Stimulated activated CD4-positive, alpha-beta T cell treated with anti-CD3 and anti-CD28 coated beads, Interleukin-4, amount 100 ng/mL, for 24 hours (primary cell): ENCODE measurements at places on chromosomes 2 and 18.

- DNase-seq, result no peak
Measured at GRCh38 chr2:169258045-169258601, 104.2 kb downstream of the LRP2 start.

- no peak for DNase-seq
Measured at GRCh38 chr2:40466332-40466906, 14.5 kb upstream of the SLC8A1 start.

GRCh38 chr2:96181529-96181928, 27.1 kb downstream of the STARD7 start:
- no peak for DNase-seq

- DNase-seq, result no peak
Measured at GRCh38 chr18:7609617-7610016, 42.5 kb downstream of the PTPRM start.

DNA sequence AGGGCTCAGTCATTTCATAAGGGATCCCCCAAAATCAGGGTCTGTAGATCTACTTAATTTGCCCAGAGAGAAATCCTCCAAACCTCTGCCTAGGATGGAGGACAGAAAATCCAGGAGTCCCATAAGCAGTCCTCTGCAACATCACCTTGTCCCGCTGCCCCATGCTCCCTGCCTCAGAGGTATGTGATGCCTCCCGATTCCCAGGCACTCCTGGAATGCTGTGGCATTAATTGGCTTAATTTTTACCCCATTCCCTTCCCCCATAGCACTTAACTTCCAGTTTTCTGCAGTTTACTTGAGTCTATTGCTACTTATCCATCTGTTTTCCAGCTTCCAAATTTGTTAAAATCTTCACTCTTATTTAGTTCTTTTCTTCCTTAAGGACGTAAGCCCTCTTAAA, 91.6 kb upstream of the TSPYL6 start:
- no peak for DNase-seq

DNA sequence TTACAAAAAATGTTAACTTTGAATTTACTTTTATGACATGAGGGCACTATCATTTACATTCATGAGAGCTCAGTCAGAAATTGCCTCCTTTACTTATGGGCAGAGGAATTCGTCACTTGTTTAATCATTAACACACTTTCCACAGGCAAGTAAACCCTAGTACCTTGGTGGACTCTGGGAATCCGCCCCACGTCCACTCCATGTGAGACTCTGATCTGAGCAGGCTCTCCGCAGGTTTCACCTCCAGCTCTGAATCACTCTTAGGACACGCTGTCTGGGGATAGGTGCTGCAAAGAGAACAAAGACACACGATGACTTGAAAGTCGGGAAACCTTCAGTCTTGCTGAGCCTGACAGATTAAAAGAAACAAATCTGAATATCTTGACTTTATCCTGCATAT, 73.6 kb downstream of the LPIN2 start:
- no peak for DNase-seq

DNA sequence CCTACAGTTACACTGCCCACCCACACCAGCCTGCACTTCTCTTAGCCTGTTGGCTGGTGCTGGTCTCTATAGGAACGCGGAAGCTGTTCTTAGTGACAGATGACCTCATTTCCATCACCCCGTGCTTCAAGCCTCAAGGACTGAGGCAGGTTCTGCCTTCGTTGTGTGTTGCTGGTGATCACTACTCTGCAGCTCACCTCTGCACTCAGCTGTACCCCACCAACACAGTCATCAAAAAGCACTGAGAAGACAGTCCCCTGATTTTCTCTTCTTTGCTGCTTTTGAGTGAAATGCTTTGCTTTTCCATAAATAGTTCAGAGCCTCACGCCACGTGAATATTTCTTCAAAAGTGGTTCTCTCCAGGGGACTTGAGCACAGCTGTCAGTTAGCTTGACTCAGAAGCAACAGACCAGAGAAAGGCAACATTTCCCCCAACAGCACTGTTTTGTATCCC, 225.7 kb upstream of the CCDC150 start:
- DNase-seq, result no peak

GRCh38 chr2:183993052-183993451, 605.3 kb upstream of the ZNF804A start:
- DNase-seq, result no peak

DNA sequence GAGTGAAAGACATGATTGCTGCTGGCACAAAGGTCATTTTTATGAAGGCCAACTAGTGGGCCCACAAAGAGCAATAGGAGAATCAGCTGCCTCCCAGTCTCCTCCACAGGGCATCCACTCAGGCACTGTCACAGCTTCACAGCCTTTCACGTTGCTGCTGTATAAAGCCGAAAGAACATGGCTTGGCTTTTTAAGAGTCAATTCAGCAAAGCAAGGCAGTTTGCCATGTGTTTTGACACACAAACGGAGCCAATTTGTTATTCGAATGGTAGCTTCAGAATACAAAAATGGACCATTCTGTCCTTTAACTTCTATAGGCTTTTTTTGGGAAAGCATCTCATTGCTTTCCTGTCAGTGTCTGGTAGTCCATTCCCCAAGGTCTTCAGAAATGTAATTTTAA, 283.4 kb upstream of the PARD3B start:
- no peak for DNase-seq

DNA sequence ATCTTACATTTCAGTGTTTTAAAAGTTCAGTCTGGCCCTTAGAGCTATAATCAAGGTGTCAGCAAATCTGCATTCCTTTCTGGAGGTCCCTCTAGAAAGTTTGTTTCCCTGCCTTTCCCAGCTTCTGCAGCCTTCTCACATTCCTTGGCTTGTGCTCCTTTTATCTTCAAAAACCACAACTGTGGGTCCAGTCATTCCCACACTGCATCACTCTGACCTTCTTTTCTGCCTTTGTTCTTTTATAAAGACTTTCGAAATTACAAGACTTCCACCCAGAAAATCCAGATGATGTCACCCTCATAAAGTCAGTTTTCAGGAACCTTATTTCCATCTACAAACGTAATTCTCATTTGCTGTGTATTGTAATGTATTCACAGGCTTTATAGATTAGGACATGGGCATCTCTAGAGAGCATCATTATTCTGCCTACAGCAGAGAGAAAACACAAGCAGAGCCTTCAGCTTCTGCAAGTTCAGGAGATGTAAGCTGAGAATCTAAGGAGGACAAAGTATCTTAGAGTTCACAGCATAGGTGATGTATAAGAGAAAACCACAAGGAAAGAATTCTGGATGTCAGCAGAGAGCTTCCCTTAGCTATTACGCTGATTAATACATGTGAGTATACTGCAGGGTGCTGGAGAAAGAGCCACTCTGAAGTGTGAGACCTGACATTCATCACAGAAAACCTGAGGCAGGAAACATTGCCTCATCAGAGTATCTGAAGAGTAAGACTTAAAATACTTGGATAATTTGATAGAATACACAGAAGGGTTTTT, 1100.2 kb downstream of the CBLN2 start:
- DNase-seq, result no peak

- no peak for DNase-seq
Measured at GRCh38 chr18:23260926-23261590, 125.8 kb downstream of the CABLES1 start.

GRCh38 chr2:64112016-64112415, 32.2 kb downstream of the PELI1 start:
- DNase-seq, result no peak

DNA sequence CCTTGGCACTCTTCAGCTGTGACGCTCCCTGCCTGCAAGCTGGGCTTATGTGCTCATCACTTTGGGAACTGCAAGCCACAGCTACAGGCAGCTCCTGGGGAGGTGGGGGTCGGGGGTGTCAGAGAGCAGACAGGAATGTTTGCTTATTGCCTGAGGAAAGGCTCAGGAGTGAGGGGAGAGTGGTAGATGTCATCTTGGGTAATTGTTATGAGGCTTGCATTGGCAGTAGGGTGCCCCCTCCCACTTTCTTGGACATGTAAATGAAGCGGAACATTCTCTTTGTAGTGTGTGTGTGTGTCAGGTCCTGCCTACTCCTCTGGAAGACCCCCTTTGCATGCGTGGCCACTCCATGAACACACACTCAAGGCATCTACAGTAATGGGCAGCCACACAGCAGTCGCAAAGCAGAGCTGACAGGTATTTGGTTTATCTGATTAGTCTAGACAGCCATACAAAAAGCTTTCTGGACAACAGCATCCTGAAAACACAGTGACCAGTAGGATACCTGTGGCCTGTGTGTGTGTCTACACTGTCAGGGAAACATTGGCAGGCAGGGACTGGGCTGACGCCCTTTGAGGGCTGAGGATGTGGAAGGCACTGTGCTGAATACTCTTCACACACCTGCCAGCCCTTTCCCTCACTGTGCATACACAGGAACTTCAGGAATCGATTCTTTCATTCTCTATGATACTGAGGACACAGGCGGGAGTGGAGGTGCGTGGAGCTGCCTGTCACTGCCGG, 17.1 kb upstream of the MC2R start:
- no peak for DNase-seq

GRCh38 chr2:102522162-102522561, 49.1 kb downstream of the SLC9A4 start:
- DNase-seq, result no peak

DNA sequence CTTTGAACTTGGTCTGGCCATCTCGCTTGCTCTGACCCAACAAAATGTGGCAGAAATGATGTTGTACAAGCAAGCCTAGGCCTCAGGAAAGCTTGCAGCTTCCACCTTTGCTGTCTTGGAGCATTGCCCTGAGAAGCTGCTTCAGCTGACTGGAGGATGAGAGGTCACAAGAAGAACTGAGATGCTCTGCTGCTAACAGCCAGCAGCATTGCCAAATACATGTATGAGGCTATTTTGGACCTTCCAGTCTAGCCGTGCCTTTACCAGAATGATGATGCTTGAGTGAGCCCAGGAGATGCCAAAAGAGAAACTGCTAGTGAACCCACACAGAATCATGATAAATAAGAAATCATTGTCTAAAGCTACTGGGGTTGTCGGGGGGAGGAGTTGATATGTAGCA, 13.2 kb upstream of the ITGAV start:
- no peak for DNase-seq

GRCh38 chr2:188235364-188235763, 56.3 kb upstream of the GULP1 start:
- no peak for DNase-seq

GRCh38 chr18:4125627-4126230, 329.4 kb downstream of the DLGAP1 start:
- DNase-seq, result no peak

DNA sequence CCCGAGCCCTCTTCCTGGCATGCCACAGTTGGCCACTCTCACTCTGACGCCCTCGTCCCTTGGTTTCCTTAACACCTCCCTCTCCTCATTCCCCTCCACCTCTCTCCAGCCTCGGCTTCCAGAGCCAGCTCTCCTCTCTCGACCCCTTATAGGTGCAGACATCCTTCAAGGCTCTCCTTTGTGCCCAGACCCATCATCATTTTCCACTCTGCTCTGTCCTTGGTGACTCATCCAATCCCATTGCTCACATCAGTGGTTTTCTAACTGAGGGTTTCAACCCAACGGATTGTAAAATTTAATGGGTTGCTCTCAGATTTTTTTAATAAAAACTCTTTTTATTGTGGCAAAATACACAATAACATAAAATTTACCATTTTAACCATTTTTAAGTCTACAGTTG, 6.2 kb downstream of the ST8SIA5 start:
- no peak for DNase-seq

- DNase-seq, result no peak
Measured at GRCh38 chr2:199309973-199310372, 147.8 kb downstream of the SATB2 start.

GRCh38 chr2:50489092-50489491, 542.8 kb downstream of the NRXN1 start:
- DNase-seq, result no peak

GRCh38 chr2:147356157-147356556, 488.7 kb upstream of the ACVR2A start:
- no peak for DNase-seq

DNA sequence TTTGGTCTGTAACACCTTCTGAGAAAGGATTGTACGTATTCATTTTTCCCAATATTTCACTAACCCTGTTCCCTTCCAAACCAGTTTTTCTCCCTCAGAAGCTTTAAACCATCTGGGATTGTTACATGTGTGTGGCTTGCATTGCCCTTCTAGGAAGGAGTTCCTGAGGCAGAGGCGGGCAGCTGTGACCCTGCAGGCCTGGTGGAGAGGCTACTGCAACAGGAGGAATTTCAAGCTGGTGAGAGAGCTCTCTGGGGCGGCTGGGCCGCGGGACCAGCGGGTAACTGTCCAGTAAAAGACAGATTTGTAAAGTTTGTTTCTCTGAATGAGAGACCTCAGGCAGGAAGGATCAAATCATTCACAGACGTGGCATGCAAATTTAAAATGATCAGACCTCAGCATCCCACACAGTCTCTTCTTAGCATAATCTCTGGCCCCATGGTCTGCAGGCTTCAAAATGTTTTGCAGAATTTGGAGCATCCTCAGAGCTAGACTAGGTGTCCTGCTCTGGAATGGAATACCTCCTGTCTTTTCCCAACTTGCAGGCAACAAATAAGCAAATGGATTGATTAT, 40.2 kb upstream of the GPR17 start:
- DNase-seq, result no peak

DNA sequence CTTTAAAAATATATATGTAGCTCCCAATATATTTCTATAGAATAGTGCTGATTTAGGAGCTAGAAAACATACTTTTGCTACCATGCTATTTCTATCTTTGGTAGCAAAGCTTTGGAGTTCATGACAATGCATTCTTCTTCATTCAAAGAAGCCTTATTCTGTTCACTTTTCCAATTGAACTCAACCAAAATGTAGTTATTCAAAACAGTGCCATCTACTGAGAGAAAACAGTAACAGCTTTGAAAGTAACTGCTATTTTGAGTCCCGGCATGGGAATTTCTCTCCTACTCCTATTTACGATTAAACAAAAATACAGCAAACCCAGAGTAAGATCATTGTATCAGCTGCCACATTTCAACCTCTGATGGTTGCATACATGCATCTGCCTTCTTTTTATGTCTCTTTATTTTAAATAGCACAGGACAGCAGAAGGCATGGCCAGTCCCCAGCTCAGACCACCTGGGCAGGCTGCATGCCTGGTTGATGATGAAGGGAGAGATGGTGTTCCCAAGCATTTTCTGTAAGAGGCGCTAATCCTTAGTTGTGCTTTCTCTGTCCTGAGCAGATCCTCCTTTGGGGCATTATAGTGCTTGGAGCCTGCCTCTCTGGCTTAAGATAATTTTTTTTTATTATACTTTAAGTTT, 69.7 kb upstream of the SULT1C3 start:
- no peak for DNase-seq

GRCh38 chr2:120423167-120423943, 77.4 kb downstream of the INHBB start:
- no peak for DNase-seq

DNA sequence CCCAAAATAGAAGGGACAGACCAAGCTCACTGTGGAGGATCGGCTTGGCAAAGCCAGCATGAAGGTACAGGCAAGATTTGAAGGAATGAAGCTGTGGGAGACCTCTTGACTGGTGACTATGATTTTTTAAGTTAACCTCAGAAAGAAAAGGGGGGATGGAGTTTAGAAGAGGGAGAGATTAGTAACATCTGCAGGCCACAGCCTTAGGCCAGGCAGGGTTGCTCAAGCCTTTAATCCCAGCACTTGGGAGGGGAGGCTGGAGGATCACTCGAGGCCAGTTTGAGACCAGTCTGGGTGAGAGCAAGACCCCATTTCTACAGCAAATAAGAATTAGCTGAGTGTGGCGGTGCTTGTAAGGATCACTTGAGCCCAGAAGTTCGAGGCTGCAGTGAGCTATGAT, 46.6 kb downstream of the ZNF532 start:
- no peak for DNase-seq
